ENCODE measurements at places on chromosomes 16 and 17.

- no peak for DNase-seq
Measured at GRCh38 chr17:42389135-42389417, 834 bp upstream of the STAT3 start.

GRCh38 chr17:74049967-74050458, 153.5 kb upstream of the RPL38 start:
- no peak for DNase-seq

GRCh38 chr16:30535106-30535776, 583 bp upstream of the ZNF747 start:
- DNase-seq = no peak

DNA sequence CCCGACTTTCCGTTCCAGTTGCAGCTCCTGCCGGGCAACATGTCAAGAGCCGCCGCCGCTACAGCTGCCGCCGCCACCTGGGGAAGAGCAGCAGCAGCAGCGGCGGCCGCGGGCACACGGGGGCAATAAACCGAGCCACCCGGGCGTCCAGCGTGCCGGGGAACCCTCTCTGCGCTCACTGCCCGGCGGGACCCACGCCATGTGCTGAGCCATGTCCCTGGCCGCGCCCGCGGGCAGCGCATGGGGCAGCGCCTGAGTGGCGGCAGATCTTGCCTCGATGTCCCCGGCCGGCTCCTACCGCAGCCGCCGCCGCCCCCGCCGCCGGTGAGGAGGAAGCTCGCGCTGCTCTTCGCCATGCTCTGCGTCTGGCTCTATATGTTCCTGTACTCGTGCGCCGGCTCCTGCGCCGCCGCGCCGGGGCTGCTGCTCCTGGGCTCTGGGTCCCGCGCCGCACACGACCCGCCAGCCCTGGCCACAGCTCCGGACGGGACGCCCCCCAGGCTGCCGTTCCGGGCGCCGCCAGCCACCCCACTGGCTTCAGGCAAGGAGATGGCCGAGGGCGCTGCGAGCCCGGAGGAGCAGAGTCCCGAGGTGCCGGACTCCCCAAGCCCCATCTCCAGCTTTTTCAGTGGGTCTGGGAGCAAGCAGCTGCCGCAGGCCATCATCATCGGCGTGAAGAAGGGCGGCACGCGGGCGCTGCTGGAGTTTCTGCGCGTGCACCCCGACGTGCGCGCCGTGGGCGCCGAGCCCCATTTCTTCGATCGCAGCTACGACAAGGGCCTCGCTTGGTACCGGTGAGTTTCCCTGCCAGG, 604 bp downstream of the HS3ST3B1 start:
- peak; percentile 82 for DNase-seq

DNA sequence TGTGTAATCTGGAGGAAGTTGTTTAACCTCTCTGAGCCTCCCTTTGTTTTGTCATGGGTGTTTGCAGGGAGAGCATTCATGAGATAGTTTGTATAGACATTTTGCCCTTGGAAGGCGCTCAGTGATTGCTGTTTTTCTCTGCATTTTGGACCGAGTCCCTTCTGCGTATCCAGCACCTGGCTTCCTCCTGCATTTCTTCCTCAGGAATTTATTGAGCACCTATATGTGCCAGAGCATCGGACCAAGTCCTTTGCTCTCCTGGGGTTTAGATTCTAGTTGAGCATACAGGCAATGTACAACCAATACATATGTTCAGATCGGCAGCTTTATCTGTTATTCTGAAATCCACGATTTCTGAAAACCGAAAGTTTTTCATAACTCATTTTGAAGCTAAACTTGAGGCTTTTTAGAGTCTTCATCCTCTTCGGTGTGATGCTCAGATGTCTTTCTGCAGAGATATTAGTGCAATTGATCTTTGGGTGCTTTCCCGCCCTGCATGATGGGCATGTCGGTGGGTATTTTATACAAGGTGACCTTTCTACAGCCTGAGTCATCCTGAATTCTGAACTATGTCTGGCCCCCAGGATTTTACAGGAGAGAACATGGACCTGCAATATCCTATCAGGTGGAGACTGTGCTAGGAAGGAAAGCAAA, 4.1 kb downstream of the IL4R start:
- no peak for DNase-seq
